Stimulated activated CD8-positive, alpha-beta memory T cell treated with anti-CD3 and anti-CD28 coated beads, Interleukin-4, amount 100 ng/mL, for 1 hour (primary cell): ENCODE measurements at places on chromosomes 1 and 21.

GRCh38 chr1:86052948-86053698 lies 103.4 kb downstream of the COL24A1 start:
- no peak for DNase-seq

GRCh38 chr1:99133756-99134500 lies 129.3 kb upstream of the PLPPR5 start:
- DNase-seq: no peak

DNA sequence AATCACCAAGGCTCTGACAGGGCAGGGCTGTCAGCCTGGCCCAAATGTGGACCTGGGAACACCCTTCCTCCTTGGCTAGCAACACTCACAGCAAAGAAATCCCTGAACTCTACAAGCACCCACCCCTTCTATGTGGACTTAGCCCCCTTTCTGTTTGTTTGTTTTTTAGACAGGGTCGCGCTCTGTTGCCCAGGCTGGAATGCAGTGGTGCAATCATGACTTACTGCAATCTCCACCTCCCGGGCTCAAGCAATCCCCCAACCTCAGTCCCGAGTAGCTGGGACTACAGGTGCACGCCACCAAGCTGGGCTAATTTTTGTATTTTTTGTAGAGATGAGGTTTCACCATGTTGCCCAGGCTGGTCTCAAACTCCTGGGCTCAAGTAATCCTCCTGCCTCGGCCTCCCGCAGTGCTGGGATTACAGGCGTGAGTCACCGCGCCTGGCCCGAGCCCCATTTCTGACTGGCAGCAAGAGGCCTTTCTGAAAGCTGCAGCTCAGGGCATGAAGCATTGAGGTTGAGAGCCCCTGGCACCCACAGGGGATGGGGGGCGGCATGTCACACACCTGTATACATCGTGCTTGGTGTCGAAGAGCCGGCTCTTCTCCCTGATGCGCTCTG lies 16.2 kb downstream of the RIPK4 start:
- DNase-seq: no peak

GRCh38 chr1:181604482-181605249 lies 121.3 kb downstream of the CACNA1E start:
- no peak for DNase-seq

- DNase-seq: no peak
Observed at GRCh38 chr1:15852036-15852827, 4.7 kb downstream of the SPEN start.

DNA sequence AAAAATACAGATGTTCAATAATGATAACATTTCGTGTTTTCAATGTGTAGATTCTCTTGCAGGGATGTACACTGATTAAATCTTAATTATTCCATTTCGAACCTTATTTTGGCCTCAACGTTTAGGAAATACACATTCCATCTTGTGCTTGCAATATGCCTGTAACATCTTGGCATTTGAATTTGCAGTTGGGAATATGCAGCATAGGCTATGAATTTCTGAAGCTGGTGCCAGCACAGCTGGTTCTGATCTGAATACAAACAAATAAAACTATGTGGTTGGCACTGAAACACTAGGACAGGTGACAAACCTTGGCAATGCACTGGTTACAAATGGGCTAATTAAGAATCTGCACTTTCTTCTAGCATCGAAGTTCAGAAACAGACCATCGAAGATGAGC lies 108.4 kb downstream of the ERG start:
- DNase-seq: no peak

DNA sequence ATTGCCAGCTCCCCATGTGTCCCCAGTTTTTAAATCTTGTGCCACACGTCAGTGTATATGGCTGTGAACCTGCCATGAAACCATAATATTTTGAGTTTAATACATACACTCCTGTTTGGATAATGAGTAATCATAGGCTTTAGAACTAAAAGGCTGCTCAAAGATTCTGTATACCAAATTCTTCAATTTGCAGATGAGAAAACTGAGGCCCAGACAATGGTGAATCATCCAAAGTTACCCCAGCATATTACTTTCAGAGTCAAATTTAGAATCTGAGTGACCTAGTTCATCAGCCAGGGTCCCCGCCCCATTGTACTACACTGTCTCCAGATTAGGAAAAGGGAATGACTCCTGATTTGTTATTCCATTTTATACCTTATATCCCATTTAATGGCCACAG lies 224.6 kb downstream of the FGGY start:
- DNase-seq: no peak

DNA sequence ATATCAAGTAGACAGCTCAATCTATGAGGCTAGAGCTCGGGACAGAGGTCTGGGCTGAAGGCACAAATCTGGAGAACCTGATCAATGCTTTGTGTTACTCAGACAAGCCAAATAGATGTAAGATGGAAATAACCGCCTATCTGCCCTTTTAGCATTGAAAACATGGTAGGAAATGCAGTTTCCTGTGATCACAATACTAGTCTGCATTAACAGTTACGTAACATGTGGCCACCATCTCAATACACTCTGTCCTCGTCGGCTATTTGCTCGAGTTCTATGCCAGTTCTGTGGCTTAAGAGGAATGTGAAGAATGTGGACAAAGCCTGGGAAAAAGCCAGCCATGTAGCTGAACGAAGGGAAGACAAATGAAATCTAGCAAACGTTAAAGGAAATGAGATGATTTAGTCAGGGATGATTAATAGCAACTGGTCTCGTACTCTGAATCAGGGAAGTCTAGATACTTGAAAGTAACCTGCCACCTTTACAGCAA lies 73.3 kb downstream of the HSF2BP start:
- DNase-seq: no peak

- no peak for DNase-seq
Observed at GRCh38 chr21:28644762-28645161, 347.9 kb downstream of the LTN1 start.

DNA sequence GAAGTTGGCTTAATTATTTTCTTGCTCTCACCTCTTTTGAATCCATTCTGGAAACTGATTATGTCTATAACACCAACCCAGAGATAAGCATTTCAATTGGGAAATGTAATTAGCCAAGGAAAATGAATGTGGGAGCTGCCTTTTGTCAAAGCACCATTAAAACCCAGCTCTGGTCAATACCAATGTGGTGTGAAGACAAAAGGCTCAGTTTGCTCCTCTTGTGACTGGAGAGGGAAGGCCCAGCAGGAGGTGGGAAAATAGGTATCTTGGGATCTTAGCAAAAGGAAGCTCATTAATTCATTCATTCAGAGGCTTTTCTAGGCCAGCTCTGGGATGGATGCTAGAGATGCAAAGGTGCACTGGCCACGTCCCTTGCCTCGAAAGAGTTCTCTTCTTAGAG lies 75.0 kb upstream of the SELENON start:
- DNase-seq: no peak

GRCh38 chr21:32764186-32764585 lies 7.4 kb downstream of the PAXBP1 start:
- no peak for DNase-seq

DNA sequence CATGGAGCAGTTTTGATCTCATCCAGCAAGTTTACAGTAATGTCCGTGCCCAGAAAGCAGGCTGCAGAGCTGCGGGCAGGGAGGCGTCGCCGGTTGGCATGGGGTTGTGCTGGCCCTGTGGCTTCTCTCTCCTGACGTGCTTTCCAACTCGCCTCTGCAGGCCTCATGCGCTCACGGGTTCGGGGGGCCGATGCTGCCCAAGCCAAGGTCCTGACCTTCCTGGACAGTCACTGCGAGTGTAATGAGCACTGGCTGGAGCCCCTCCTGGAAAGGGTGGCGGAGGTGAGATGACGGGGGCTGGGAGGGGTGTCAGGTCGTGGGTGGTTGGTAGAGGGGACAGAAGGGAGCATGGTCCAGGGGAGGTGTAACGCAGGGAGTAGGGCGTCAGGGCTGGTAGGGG lies 176.1 kb downstream of the GALNT2 start:
- DNase-seq: no peak

- DNase-seq: no peak
Observed at GRCh38 chr1:186683652-186684410, 3.6 kb upstream of the PTGS2 start.

- no peak for DNase-seq
Observed at GRCh38 chr1:114369930-114370329, 141.1 kb downstream of the TRIM33 start.

GRCh38 chr1:230422221-230422981 lies 3.7 kb downstream of the PGBD5 start:
- DNase-seq: no peak

DNA sequence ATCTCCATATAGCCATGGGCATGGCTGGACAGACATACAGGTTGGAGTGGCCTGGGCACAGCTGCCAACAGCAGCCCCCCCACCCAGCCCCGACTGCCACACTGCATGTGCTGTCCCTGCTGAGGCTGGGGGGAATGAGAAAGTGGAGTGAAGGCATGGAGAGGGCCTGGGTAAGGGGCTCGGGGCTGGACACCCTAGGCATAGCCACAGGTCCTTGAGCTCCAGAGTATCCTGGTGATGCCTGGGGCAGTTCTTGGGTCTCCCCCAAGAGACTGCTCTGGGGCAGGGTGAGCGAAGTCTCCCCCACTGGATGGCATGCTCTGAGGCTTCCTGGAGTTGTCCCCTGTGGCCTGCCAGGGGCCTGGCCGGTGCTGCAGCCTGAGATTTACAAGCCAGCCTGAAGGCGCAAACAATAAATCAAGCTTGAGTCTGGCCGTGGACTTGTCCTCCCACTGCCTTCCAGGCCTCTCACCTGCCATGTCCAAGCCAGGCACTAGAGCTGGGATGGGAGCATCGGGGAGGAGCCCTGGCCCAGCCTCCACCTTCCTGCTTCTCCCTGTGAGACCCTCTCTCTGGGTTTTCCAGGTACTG lies 53.6 kb downstream of the FOXO6 start:
- no peak for DNase-seq

GRCh38 chr21:17612565-17613241 lies at the start of gene BTG3:
TSS of gene BTG3 (minus strand) at chr21:17612901. CDS start at chr21:17609144, 3,757 bp downstream.
- peak; percentile 58 for DNase-seq

DNA sequence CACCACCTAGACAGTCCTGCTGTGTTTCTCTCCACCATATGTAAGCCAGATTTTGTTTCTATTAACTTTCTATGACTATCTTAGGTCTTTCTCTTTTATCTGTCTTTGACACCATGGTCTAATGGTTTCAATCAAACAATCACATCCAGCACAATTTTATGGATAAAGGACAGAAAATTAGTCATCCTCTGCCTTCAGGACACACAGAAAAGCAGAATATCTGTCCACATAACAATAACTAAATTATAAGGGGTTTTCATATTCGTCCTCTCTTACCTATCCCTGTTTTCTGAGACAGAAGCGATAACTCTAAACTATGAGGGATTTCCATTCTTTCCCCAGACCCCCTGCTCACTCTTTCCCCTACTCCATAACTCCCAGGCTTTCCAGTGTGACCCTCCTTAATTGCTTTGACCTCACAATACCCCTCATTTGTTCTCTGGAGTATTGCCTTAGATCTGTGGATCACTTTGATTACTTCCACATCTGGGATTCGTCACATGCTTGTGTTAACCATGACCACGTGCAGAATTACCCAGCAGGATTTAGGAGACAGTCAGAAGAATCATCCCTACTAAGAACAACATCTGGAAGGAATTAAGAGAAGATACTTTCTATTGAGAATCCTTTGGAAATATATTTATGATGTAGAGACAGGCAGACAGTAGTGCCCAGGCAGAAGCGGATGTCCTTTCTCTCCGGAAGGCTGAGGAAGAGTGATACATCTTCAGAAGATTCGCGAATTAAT lies 108.2 kb upstream of the GREM2 start:
- DNase-seq: no peak

DNA sequence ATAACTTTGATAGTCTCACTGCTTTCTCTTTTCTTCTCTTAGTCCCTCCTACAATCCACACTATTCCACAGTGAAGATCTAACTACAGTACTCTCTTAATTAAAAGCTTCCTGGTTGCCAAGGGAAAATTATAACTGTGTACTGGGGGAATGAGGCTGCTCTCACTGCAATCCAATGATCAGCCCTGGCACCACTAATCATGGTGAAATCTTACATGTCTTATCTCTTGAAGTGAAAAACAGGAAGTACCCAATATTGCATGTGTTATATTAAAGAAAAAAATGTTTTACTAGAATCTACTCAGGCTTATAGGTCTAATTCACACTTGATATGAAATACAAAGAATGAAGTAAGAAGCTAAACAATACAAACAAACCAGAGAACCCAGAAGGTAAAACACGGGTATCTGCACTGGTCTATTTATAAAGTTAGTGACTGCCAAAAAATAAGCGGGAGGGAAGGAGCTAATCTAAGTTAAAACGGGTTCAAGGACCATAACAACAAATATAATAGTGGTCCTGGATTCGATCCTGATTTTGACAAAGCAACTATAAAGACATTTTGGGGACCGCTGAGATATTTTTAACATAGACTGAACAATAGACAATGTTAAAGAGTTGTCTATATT lies 57.5 kb downstream of the RGS2 start:
- DNase-seq: no peak

GRCh38 chr21:45478115-45478801 lies 64.0 kb downstream of the SLC19A1 start:
- peak; percentile 70 for DNase-seq

GRCh38 chr1:229231754-229232119 lies 39.2 kb upstream of the RAB4A start:
- no peak for DNase-seq

GRCh38 chr1:42669936-42670335 lies 11.7 kb downstream of the PPIH start:
- no peak for DNase-seq

DNA sequence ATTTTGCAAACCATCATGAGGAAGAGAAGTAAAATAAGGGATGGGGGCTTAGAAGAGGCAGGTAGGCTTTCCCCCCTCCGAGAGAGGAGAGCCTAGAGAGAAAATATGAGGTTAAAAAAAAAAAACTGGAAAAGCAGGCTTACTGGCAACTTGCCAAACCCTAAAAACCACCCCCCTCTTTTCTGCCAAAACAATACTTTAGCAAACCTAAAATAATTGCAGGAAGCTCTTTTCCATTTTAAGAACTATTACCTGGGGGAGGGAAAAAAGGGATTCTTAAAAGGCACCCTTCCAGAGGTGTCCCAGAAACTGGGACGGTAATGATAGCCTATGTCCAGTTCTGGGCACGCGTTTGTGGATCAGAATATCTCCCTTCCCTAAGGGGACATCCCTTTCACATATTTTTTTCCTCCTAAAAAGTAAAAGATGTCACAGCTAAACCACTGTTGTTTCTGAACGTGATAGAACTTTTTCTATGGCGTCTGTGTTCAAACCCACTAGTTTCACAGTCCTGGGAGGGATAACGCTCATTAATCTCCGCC lies 1.1 kb upstream of the NFIA start:
- no peak for DNase-seq

- DNase-seq: no peak
Observed at GRCh38 chr1:108644984-108645383, 15.9 kb downstream of the HENMT1 start.

DNA sequence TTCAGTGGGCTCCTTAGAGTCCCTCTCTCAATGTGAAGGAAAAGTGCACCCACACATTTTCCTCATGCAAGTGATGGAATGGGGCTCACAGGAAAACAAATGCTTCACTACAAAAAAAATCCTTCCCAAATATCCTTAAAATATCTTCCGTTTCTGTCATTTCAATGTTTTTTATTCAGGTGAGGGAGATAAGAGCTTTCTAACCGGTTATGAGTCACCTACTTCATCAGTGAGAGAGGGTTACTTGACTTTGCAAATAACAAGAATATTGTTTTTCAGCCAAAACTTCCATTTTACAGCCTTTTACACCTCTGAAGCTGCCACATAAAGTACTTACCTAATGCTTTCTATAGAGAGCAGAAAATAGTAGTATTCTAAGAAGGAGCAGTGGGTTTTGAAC lies 98.3 kb upstream of the CD55 start:
- DNase-seq: no peak
